ENCODE measurements at places on chromosomes 4 and X.

GRCh38 chr4:11468901-11469300 lies 40.2 kb upstream of the HS3ST1 start:
- DNase-seq = no peak

DNA sequence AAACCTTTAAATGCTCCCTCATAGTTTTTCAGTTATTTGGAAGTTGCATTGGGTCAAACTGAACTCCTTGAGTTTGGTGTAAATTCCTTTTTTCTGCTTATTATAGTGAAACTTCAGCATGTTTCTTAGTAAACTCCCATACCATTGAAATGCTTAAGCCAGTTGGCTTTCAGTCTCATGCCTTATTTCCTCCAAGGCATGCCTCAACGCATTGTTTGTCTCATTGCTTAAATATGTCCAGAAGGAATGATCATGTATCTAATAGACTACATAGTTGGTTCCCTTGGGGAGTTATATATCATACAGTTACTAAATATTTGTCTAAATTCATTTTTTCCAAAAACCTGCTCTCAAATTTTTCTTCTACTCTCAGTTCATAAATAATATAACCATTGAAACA lies 114.0 kb downstream of the STOX2 start:
- DNase-seq = no peak

DNA sequence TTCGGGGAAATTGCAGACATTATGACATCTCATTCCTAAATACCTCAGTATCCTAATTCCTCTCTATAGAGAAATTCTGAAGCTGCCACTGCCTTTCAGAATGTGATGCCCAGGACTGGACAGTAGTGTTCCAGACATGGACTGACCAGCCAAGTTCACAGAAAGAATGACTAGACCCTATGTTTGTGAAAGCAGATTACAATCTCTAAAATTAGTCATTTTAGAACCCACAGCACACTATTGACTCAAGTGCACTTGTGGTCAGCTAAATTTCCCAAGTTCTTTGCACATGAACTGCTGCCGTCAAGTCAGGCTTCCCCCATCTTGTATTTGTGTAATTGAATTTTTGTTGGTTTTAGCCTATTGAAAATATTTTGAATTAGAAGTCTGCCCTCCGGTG lies 81.0 kb upstream of the ESX1 start:
- no peak for DNase-seq

- no peak for DNase-seq
Observed at GRCh38 chr4:11271263-11271662, 157.4 kb downstream of the HS3ST1 start.
